ENCODE measurements at places on chromosomes 12 and 14.
A peak's percentile ranks its signal among the peaks of the same experiment; 100 is the strongest.

DNA sequence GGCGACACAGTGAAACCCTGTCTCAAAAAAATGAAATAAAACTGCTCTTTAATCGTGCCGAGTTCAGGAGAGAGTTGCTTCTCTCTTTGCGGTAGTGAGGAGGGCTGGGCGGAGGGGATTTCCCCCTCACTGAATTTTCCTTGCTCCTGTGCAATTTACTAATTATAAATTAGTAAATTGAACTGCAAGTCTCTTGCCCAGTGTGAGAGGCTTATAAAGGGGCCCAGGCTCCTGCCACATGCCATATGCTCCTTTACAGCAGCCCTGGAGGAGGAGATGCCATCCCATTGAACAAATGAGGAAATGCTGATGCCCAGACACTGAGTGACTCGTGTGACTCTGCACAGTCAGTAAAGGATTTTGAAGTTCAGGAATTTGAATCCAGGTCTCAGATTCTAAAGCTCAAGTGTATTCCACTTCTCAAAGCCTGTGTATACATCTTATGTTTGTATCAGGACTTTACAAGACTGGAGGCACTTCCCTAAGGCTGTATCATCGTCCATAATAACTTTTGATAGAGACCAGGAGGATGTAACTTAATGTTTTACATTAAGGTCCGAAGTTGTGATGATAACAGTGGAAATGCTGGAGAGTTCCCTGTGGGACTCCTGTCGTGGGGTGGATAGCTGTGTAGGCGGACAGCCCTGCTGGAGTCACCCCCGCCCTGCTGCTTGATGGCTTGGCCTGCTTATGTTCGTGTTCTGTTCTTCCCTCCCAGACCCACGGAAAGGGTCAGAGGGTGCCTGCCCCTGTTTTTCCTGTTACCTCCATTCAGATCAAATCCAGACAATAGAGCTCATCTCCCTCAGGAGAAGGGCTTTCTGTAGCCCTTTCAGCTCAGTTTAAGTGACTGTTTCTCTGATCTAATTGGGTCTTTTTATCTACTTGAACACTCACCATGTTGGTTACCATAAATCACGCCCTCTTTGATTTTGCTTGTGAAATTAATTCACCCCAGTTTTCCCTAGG is 13.9 kb downstream of the PELI2 start:
- no peak for DNase-seq

- H3K27me3 ChIP-seq, result no peaks in the 10 kb centered on the region
- no peaks in the 10 kb centered on the region for H3K4me1 ChIP-seq
- no peaks in the 10 kb centered on the region for H3K36me3 ChIP-seq
- H3K27ac ChIP-seq, result no peak overlapping the region
- no peak for DNase-seq
Measured at GRCh38 chr12:90407841-90408240, 547.1 kb downstream of the CCER1 start.

- no peaks in the 10 kb centered on the region for H3K27me3 ChIP-seq
- no peak overlapping the region for H3K27ac ChIP-seq
- DNase-seq, result no peak
- no peaks in the 10 kb centered on the region for H3K36me3 ChIP-seq
Measured at GRCh38 chr12:5160827-5161226, 117.1 kb downstream of the KCNA5 start.

DNA sequence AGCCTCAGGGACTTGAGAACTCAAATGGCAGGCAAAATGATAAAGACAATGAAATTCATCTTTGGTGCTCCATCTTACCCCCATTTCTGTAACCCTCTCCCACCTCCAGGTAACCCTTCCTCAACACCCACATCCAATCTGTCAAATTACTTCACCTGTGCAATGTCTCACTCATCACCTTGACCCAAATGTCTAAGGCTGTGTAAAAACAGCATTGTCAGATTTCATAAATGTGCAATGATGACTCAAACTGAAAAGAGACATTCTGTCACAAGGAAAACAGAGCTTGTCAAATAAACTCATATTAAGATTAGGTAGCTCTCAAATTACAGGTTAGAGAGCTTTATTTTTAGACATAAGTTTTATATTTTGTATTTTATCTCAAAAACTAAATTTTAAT is 19.9 kb upstream of the COCH start:
- H3K36me3 ChIP-seq, result no peaks in the 10 kb centered on the region
- no peak overlapping the region for H3K4me3 ChIP-seq

DNA sequence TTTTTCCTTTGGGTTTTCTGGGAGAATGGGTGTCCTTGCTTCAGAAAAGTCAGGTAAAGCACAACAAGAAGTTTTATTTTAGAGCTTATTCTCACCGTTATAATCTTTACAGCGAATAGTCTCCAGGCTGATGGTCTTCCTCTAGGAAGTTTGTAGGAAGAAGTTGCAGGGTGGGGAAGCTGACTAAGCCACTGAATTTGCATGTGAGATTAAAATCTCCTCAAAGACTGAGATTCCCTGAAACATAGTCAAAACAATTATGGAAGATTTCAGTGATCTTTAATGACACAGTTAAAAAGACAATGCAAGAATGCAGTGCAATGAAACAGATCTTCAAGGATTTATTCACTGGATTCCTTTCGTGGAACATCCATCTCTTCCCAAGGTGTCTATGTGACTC is 1.2 kb downstream of the TAS2R10 start:
- no peak overlapping the region for H3K27ac ChIP-seq
- no peaks in the 10 kb centered on the region for H3K36me3 ChIP-seq
- H3K4me3 ChIP-seq, result no peak overlapping the region
- no peaks in the 10 kb centered on the region for H3K27me3 ChIP-seq

GRCh38 chr14:70052990-70053389 is 135.8 kb downstream of the SLC8A3 start:
- no peak overlapping the region for H3K27ac ChIP-seq
- DNase-seq, result no peak
- H3K27me3 ChIP-seq, result no peaks in the 10 kb centered on the region
- no peak overlapping the region for H3K4me3 ChIP-seq

DNA sequence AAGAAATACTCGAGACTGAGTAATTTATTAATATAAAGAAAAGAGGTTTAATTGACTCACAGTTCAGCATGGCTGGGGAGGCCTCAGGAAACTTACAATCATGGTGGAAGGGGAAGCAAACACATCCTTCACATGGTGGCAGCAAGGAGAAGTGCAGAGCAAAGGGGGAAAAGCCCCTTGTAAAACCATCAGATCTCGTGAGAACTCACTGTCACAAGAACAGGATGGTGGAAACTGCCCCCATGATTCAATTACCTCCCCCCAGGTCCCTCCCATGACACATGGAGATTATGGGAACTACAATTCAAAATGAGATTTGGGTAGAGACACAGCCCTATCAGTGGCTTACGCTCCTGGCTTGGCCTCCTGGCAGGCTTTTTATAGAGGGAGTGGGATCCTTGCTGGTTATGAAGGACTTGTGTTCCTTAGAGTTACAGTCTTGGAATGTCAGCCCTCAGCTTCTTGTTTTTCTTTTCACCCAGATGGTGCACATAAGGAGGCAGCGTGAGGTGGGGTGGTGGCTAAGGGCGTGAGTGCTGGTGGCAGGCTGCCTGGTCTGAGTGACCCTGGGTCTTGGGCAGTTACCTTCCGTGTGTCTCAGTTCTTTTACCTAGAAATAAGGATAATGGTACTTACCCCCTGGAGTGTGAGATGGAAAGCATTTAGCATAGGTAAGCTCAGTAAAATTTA is 25.7 kb downstream of the TRAF3 start:
- H3K27ac ChIP-seq, result no peak overlapping the region
- no peak for DNase-seq

- H3K36me3 ChIP-seq, result peaks cover 16% of the 10 kb centered on the region
- no peak for DNase-seq
- H3K27me3 ChIP-seq, result no peaks in the 10 kb centered on the region
- no peak overlapping the region for H3K4me3 ChIP-seq
- H3K4me1 ChIP-seq, result no peaks in the 10 kb centered on the region
Measured at GRCh38 chr12:101338087-101338486, 58.2 kb downstream of the UTP20 start.

- no peak for DNase-seq
- no peak overlapping the region for H3K4me3 ChIP-seq
- no peak overlapping the region for H3K27ac ChIP-seq
- H3K4me1 ChIP-seq, result no peaks in the 10 kb centered on the region
Measured at GRCh38 chr12:103830025-103830725, 10.9 kb downstream of the NT5DC3 start.

GRCh38 chr12:15052691-15053090 is 79.8 kb downstream of the PDE6H start:
- DNase-seq, result no peak
- no peak overlapping the region for H3K27ac ChIP-seq
- H3K4me1 ChIP-seq, result no peaks in the 10 kb centered on the region
- no peak overlapping the region for H3K4me3 ChIP-seq
- H3K27me3 ChIP-seq, result no peaks in the 10 kb centered on the region

GRCh38 chr12:121181181-121181580 is 28.7 kb upstream of the P2RX4 start:
- DNase-seq, result no peak
- H3K36me3 ChIP-seq, result peaks cover 10% of the 10 kb centered on the region
- H3K4me3 ChIP-seq, result no peak overlapping the region
- no peaks in the 10 kb centered on the region for H3K27me3 ChIP-seq

GRCh38 chr14:95237121-95237957 is 80.0 kb upstream of the DICER1 start:
- no peak overlapping the region for H3K4me3 ChIP-seq
- no peak for DNase-seq
- H3K4me1 ChIP-seq, result no peaks in the 10 kb centered on the region
- no peak overlapping the region for H3K27ac ChIP-seq
- H3K36me3 ChIP-seq, result no peaks in the 10 kb centered on the region

DNA sequence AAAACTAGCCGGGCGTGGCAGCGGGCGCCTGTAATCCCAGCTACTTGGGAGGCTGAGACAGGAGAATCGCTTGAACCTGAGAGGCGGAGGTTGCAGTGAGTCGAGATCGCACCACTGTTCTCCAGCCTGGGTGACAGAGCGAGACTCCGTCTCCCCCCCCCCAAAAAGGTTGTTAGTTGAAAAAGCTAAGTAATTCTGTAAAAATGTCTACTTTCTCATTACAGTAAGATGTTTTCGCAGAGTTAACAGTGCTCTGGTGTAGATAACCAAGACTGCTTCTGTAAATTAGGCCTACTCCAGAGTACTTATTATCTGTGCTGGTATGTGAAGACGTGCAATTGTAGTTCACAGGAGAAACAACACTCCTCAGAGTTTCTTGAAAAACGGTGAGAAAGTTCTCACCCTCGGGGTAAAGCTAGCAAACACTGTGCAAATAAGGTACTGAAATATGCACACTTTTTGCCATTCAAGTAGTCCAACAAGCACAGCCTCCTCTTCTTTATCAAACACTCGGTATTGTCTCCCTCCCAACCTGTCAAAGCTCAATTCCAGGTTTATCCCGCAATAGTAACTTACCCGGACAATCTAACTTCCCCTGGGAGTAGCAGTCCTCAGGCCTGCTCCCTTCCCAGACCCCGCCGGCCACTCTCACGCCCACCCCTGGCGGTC is 974 bp downstream of the BTBD7 start:
- peaks cover 3% of the 10 kb centered on the region for H3K4me1 ChIP-seq
- peak overlapping the region; percentile 82 for H3K27ac ChIP-seq

- peak; percentile 74 for DNase-seq
- H3K27ac ChIP-seq, result no peak overlapping the region
- H3K27me3 ChIP-seq, result no peaks in the 10 kb centered on the region
- H3K4me1 ChIP-seq, result no peaks in the 10 kb centered on the region
Measured at GRCh38 chr12:47779301-47779942, 6.4 kb downstream of the SLC48A1 start.

DNA sequence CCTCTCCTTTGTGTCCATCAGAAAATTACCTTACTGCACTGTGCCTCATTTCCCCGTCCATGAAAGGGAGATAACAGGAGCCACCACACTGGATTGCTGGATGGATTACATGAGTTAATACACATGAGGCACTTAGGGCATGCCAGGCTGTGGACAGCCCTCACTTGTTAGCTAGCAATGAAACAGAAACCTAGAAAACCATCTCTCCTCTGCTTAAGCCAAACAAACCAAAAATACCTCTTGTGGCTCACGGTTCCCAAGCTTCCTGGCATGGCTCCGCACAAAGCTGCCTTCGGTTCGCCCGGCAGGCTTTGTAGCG is 660 bp upstream of the HCFC2 start:
- peaks cover 3% of the 10 kb centered on the region for H3K4me1 ChIP-seq
- DNase-seq, result no peak
- peak overlapping the region; percentile 96 for H3K4me3 ChIP-seq
- peak overlapping the region; percentile 80 for H3K27ac ChIP-seq
- H3K27me3 ChIP-seq, result no peaks in the 10 kb centered on the region
- no peaks in the 10 kb centered on the region for H3K36me3 ChIP-seq

DNA sequence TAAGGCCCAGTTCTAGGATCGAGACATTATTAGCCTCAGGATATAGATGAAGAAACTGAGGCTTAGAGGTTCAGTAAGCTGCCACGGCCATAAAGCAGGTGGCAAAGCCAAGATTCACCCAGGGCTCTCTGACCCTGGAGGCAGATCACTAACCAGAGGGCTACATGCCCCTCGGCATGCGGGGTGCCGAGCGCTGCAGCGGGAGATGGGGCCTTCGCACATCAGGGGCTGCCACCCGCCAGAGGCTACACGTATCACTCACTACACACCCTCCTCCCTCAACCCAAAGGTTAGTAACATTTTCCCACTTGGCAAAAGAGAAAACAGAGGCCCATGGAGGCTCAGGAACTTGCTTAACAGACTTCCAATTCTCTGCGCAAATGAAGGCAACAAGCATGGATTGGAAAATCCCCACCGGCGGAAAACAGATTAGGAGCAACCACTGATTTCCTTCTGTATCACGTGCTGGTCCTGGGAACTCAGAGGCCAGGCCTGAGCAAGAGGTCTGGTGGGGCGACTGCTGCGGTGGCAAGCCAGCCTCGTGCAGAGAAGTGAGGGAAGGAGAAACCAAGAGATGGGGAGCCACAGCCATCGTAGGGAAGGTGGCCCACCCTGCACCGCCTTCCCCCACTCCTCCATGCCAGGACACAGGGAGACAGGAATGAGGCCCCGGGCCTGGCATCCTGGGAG is 6.0 kb downstream of the CCDC85C start:
- no peaks in the 10 kb centered on the region for H3K36me3 ChIP-seq
- no peak overlapping the region for H3K27ac ChIP-seq
- no peak overlapping the region for H3K4me3 ChIP-seq
- H3K27me3 ChIP-seq, result no peaks in the 10 kb centered on the region
- peaks cover 12% of the 10 kb centered on the region for H3K4me1 ChIP-seq
- no peak for DNase-seq

DNA sequence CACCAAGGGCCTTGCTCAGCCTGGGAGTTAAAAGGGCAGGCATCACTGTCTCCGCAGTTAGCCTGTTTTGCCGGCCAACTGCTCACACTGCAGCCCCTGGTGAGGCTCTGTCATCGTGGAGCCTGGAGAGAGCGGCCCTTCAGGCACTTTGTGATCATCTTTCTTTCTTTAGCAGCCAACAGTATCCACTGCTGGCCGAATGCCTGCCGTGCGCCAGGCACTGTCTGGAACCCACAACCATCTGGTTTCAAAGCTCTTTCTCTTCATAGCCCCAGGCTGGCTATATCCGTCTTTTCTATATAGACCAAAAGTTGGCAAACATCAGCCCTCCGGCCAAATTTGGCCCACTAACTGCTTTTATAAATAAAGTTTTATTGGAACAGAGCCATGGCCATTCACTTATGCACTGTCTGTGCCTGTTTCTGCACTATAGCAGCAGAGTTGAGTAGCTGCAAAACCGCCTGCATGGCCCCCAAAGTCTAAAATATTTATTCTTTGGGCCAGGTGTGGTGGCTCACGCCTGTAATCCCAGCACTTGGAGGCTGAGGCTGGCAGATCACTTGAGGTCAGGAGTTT is 29.5 kb downstream of the SLC8B1 start:
- no peak overlapping the region for H3K27ac ChIP-seq
- peaks cover 56% of the 10 kb centered on the region for H3K36me3 ChIP-seq
- no peaks in the 10 kb centered on the region for H3K4me1 ChIP-seq
- no peaks in the 10 kb centered on the region for H3K27me3 ChIP-seq
- H3K4me3 ChIP-seq, result no peak overlapping the region

GRCh38 chr12:124326871-124327270 is 32.0 kb downstream of the RFLNA start:
- no peak overlapping the region for H3K4me3 ChIP-seq
- no peaks in the 10 kb centered on the region for H3K27me3 ChIP-seq
